ENCODE measurements at places on chromosomes 6 and 20.

GRCh38 chr20:57500962-57501361 lies 24.0 kb downstream of the CTCFL start:
- no peak for DNase-seq

- no peak for DNase-seq
Measured at GRCh38 chr6:11494786-11495564, 42.6 kb upstream of the TMEM170B start.

DNA sequence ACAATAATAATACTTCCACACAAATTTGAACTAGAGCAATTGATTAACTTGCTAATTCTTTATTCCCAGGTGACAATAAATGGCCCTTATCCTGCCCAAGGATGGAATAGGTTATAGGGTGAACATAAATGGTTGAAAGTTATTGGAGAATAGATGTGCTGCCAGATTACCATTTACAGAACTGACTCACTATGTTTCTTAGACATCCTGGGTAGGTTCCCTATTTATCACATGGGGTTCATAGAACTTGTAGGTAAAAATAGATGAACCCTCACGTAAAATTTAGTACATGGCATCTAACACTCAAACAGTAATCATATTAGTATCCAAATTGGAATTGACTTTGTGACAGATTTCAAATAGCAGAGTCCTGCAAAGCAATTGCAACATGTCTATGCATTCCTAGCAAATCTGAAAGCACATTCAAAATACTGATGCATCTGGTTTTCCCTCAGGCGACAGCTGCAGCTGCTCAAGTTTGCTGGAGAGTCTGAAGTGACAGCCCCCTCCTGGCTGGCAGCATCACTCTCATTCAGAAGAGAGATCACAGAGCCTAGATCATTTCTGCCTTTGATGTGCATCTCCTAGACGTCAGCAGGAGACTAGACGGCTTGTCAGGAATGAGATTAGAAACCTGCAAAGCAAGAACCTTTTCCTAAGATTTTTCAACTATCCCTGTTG lies 80.2 kb upstream of the RNF217 start:
- no peak for DNase-seq

DNA sequence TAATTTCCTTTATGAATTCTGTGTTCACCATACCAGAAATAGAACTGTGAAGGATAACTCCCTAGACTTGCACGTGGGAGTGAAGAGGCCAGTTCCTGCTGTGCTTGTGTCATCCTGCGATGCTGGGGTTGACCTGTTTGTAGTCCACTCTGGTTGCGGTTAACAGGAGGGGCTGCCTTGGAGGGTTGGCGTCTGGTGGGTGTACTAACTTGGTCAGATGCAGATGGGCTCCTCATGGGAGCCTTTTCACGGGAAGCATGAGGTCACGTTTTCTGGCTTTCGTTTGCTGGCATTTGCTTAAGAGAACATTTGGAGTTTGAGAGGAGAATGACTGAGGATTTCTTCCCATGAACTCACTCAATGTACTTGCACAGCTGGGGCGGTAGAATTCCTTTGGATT lies 41.2 kb downstream of the IGF2R start:
- DNase-seq, result no peak

DNA sequence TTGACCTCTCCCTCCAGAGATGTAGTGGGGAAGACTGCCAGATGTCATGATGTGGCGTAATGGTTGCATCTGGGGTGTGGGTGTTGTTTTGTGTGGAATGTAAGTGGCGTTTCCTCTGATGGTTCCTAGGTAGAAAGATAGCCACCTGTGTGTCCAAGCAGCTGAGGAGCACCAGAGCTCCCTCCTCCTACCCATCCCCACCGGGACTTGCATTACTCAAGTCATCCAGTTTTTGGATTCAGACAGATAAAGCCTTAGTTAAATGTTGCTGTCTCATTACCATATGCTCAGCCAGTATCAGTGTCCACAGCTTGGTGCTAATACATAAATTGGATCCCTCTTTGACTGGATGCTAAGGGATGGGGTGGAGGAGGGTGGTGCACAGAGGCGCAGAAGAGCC lies 282.3 kb downstream of the TBC1D7 start:
- no peak for DNase-seq

DNA sequence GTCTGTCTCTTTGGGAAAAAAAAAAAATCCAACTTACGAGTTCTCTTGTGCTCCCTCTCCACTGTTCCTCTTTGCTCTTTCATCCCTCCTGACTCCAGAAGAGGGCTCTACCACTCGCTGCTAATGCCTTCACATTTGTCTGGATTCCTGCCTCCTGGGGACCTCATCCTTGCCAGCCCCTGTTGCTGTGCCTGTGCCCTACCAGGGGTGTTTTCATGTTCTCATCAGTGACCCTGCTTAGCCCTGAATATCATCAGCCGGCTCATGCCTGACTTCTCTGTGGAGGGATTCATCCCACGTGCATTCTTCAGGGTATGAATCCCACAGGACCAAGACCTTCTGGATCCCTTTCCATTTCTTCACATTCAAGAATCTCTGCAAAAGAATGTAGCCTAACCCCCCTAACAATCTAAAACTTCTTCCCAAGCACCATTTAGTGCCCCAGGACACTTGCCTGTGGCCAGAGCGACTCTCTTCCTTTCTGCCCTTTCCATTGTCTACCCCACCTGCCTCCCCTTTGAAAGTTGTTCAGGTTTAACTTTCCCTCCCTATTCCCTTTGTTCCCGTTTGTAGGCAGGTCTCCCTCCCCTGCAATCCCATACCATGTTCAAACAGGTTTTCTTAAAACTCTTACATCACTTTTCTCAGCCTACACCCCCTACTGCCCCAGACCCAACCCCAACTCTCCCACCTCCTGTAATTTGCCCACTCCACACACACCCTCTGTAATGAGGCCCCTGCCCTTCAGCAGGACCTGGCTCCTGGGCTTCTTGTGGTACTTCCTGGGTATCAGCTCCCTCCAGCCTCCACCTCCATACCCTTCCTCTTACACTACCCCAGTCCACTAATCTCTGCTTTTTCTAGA lies 50.2 kb downstream of the RREB1 start:
- no peak for DNase-seq

- DNase-seq, result no peak
Measured at GRCh38 chr6:166604911-166605310, 18.4 kb upstream of the RAMACL start.

GRCh38 chr6:91304521-91304920 lies 717.6 kb upstream of the MAP3K7 start:
- DNase-seq, result no peak

DNA sequence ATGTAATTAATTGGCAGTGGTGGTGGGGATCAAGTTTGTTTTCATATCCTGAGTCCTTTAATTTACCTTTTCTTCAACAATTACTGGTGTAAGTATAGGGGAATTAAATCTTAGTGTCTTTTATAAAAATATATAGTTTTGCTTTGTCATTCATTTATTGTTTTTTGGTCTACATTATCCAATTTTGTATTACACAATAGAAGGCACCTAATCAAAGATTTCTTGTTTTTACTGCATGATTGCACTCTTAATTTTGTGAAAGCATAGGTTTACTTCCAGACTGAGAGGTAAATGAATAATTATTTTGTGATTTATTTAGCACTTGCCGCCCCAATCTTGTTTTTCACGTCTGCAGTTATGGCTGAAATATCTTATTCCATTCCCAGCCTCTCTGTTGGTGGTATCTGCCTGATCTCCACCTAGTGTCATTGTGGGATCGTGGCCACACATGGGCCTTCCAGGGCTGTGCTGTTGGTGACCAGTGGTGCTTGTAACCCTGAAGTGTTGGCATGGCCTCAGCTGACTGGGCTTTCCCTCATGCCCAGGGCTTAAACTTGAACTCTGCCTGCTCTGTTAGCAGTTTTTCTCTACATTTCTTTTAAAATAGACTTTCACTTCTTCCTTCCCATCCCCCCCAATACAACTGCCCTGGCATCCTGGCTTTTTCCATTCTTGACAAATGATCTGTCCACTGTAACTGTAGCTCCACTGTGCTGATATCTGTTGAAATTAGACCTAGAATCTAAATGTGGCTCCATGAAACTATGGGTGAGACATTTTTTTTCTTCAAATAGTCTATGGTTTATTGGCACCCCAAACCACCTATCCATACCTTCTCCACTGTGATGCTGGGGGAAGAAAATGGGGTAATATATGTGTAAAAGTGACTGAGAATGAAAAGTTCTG lies 24.8 kb downstream of the E2F3 start:
- DNase-seq, result no peak

DNA sequence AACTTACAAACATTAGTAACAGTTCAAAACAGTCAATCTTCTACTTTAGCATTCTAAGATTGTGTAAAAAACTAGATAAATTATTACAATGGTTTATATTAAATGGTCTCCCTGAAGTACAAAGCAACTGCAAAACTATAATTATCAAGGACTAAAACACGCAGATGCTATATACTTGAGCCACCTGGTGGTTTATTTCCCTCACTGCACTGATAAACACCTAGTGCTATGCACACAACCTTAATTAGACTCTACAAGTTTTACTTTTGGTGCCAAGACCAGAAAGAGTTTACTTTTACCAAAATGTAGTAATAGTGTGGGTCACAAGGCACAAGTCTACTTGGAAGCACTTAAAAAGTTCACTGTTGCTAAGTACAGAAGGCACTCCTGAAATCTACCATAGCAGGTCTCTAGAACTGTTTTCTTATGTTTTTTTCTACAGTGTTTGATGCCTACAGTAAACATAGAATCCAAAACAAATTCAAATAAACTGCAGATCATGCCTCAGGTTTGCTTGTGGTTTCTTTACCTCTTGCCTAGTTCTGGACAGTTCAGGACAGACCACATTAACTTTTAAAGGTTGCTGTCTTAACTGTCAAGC lies 49.2 kb downstream of the GMDS start:
- DNase-seq, result no peak

Measured in stimulated activated effector memory CD8-positive, alpha-beta T cell treated with anti-CD3 and anti-CD28 coated beads, Interleukin-12 subunit alpha, Interleukin-12 subunit beta, amount 100 ng/mL, for 72 hours (primary cell).